Fibroblast of the aortic adventitia (primary cell): ENCODE measurements at places on chromosomes 2 and 18.

DNA sequence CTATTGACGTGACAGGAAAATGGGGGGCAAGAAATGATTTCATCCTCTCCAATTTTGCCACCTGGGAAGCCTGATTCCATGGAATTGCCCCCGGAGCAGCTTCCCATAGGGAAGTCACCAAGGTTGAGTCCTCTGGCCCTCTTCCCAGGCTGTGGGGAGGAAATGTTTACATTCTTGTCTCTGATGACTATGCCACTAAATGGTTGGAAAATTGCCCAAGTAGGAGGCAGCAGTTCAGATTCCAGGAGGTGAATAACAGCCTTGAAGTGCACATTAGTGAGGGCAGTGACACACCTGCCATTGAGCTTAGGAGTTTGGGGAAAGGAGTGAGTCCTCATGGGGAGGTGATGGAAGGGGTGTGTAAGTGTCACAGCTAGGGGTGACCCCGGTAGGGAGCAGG lies 449.2 kb upstream of the DCC start:
- no peak for DNase-seq

DNA sequence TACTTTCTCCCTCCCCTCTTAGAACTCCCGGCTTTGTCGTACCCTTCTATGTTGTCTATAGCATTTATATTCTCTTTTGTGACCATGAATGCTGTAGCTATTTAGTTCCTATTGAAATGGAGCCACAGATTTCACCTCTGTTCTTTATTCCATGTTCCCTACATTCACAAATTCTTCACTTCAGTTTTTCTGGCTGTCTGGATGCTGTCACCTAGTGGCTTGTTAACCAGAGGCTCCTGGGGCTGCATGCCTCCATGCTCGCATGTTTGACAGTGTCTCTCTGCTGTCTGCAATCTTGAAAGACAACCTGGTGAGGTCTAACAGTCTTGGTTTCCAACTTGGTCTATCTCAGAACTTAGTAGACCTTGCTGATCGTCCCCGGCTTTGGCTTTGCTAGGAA lies 48.2 kb downstream of the CFAP221 start:
- DNase-seq = no peak

GRCh38 chr2:23456881-23457760 lies 72.1 kb downstream of the KLHL29 start:
- peak; percentile 46 for DNase-seq

GRCh38 chr18:35778850-35779627 lies 193.4 kb upstream of the RMP24 start:
- no peak for DNase-seq

DNA sequence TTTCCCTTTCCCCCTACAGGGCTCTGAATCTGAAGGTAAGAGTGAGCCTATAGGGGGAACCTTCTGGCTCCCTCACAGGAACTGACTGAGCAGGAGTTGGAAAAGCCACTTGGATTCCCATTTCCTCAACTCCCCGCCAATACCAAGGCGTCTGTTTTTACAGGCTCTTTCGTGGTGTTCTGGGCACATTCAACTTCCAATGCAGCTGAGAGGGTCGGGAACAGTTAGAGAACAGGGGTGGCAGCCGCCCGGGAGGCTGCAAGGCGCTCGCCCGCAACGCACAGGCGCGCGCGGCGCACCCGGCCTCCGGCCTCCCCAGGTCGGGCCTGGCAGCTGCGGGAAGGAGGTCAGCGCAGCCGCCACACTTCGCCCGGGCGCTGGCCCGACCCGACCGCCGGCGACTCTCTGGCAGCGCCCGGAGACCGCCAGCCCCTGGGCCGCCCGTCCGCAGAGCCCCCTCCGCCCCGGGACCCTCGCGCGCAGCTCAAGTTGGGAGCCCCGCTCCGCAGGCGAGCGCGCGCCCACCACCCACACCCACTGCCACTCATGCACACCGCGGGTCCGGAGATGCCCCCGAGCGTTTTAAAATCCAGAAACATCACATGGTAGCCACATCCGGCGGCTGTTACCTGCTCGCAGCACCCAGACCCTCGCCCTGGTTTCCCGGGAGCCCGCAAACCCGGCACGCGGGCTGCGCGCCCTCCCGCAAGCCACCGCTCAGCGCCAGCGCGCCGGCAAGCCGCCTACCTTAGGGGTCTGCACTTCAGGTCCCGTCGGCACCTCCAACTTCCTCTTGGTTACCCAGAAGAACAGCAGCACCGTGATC lies 816 bp downstream of the GALNT14 start:
- DNase-seq = no peak

- no peak for DNase-seq
Observed at GRCh38 chr2:235324324-235324723, 169.5 kb upstream of the AGAP1 start.

DNA sequence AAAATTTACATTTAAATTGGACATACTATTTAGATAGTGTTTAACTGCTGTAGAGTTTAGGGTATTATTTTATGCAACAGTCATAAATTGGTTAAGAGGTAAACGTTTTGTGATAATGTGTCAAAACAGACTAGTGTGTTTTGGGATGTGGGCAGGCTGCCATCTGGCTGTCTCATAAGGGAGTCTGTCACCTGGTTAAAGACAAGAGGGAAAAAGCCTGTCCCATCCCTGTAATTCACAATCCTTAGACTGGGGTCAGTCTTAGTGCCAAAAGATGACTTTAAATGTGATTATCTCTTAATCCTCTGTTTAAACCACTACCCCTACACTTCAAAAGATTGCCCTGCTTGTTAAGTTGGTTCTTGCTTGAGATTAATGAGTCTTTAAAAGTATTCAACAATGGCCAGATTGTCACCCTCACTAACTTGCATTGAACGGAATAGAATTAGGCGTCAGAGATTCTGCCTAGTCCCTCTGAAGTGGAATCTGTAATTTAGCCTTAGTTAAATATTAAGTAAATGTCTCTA lies 59.2 kb downstream of the SGPP2 start:
- DNase-seq = no peak
